Epithelial cell of proximal tubule (primary cell): ENCODE measurements at places on chromosomes 7 and 10. TPM values are rescaled to one million over a fixed set of nuclear protein-coding genes. Genes with fewer than 3 reads are reported as not detected.

DNA sequence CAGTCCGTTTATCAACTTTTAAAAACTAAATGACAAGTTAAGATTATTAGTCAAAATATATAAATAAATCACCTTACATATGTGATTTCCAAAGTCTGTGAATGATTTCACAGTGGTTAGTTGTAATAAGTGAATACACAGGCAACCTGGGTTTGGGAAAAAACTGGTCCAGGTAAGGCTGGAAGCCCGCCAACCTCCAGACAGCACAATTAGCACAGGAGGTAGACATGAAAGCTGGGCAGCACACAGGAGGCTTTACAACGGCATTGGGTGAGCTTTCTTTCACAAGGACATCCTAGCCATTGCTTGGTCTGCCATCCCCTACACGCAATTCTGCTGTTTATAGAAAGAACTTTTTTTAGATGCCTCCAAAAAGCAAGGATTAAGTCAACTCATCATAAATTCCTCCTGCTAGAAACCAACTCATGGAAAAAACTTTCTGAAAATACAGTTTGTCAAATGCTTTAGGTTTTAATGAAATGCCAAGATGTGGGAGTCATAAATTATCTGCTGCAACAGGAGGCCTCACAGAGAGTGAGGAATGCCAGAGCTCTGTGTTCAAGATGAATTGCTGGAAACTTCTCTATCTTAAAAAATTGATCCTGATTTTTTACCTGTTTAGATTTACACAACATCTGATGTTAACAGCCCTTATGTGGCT lies 346.8 kb upstream of the NFE2L3 start:
- no peak for DNase-seq

DNA sequence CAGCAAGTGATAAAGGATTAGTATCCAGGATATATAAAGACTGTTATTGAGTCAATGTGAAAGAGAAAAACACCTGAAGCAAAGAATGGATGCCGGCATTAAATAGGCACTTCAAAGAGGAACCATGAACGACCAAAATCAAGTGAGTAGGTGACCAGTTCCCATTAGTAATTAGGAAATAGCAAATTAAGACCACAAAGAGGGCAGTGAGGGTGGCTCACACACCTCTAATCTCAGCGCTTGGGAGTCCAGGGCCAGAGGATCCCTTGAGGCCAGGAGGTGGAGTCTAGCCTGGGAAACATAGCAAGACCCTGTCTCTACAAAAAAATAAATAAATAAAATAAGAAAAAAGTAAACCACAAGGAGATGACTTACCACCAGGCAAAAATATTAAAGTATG lies 1.5 kb upstream of the ANTXRL start:
- DNase-seq: no peak

DNA sequence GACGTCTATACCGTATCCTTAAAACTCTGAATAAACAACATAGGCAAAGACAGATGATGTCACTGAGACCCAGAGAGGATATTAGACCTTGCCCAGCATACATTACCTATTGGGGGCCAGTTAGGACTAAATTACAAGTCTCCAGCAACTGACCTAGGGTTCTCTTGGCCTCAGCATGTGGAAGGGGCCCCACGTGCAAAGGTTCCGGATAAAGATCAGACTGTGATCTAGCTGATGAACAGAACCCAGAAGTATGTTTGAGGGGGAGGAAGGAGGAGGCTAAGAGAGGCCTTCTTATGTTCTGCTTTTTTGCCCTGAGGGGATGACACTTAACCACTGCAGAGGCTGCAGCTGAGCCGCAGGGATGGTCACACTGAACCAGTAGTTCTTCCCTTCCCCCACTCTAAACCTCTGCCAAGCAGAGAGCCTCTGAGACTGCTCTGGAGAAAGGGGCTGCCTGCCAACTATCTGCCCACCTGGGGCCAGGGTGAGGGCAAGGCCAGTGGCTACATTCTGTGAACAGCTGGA lies 24.0 kb upstream of the KMT2C start:
- no peak for DNase-seq

GRCh38 chr7:117759950-117760640 lies 113.1 kb downstream of the CTTNBP2 start:
- no peak for DNase-seq

DNA sequence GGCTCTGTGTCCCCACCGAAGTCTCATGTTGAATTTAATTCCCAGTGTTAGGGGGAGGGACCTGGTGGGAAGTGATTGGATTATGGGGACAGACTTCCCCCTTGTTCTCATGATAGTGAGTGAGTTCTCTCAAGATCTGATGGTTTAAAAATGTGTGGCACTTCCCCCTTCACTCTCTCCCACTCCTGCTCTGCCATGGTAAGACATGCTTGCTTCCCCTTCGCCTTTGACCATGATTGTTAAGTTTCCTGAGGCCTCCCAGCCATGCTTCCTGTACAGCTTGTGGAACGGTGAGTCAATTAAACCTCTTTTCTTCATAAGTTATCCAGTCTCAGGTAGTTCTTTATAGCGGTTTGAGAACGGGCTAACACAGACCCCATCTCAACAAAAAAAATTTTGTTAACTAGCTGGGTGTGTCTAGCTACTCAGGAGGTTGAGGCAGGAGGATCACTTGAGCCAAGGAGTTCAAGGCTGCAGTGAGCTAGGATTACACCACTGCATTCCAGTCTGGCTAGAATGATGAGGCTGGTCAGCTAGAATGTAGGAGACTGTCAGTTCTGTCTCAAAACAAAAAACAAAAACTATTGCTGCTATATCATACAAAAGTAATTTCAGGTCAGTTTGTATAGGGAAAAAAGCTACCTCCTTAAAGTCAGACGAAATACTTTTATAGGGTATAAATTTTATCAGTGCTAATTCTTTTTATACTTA lies 57.7 kb downstream of the ATAD1 start:
- no peak for DNase-seq

DNA sequence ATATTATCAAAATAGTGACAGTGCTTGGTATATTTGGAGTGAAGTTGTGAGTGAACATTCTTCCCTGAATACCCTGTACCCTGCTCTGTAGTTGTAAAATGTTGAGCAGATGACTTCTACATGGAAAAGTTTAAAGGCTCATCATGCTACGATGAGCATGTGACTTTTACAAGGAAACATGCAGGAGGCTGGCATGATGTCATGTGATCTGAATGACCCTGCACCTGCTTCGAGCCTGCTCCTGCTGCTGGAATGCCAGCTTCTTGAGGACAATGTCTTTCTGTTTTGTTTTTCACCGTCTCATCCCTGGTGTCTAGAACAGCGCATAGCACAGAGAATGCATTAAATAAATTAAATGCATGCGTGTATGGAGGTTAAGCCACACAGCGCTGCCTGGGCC lies 5.4 kb upstream of the INPP5A start:
- DNase-seq: no peak

GRCh38 chr10:124830445-124830844 lies 28.8 kb downstream of the ABRAXAS2 start:
- no peak for DNase-seq

Gene TRPV6
- 0.06 and 0.29 TPM in 2 replicates for total RNA-seq

Gene NME8
- total RNA-seq: not detected in 2 replicates

Gene CDK1
- total RNA-seq: 127 and 141 TPM in 2 replicates

Gene RTKN2
- 7.1 and 13.8 TPM in 2 replicates for total RNA-seq

Gene C10orf105
- not detected in 2 replicates for total RNA-seq

Gene CACNA2D1
- 3.5 and 6.1 TPM in 2 replicates for total RNA-seq

Gene GRID1
- 0.52 TPM in 1 of 2 replicates, not detected in the other for total RNA-seq

Gene NPSR1
- total RNA-seq: not detected in 2 replicates
